ENCODE measurements at places on chromosomes 6 and 20.
A peak's percentile ranks its signal among the peaks of the same experiment; 100 is the strongest.

DNA sequence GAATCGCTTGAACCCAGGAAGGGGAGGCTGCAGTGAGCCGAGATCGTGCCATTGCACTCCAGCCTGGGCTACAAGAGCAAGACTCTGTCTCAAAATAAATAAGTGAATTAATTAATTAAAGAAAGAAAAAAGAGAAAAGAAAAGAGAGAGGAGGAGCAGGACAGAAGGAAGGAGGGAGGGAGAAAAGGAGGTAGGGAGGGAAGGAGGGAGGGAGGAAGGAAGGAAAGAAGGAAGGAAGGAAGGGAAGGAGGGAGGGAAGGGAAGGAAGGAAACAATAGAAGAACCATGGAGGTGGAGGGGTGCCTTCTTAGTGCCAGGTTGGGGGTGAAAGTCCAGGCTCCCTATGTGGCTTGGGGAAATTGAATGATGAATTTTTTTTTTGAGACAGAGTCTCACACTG lies 6.5 kb upstream of the AHCY start:
- no peak for DNase-seq

DNA sequence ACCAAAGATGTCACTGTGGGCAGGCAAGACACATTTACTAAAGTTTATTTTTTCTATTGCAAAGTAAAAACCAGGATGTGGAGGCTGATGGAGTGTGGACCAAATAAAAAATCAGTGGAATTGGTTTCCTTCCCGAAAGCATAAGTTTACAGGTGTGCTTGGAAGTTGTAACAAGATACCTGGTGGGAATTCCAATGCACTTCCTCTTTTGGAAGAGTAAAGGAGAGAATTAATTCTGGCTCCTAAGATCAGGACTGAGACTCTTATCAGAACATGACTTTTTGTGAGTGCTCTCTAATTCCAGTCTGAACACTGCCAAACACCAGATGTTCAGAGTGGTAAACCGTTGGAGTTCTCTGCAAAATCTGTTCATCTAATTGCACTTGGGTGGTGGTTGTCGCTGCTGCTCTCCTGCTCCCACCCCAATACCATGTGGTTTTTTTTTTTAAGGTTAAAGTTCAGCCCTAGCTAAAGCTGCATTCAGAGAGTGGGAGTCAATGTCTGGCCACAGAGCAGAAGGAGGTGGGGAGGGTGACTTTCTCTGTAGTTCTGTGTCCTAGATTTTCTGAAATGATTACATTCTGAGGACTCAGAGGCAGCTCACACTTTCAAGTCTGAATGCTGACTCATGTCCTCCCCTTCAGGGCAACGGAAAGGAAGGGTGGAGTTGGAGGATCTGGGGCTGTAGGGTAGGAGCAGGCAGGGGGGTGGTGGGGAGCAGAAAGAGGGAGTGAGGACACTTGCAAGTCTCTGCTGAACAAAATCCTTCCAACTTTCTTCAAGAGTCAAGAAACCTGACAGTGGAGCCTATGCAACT lies 275.8 kb upstream of the PRDM1 start:
- peak; percentile 95 for DNase-seq

DNA sequence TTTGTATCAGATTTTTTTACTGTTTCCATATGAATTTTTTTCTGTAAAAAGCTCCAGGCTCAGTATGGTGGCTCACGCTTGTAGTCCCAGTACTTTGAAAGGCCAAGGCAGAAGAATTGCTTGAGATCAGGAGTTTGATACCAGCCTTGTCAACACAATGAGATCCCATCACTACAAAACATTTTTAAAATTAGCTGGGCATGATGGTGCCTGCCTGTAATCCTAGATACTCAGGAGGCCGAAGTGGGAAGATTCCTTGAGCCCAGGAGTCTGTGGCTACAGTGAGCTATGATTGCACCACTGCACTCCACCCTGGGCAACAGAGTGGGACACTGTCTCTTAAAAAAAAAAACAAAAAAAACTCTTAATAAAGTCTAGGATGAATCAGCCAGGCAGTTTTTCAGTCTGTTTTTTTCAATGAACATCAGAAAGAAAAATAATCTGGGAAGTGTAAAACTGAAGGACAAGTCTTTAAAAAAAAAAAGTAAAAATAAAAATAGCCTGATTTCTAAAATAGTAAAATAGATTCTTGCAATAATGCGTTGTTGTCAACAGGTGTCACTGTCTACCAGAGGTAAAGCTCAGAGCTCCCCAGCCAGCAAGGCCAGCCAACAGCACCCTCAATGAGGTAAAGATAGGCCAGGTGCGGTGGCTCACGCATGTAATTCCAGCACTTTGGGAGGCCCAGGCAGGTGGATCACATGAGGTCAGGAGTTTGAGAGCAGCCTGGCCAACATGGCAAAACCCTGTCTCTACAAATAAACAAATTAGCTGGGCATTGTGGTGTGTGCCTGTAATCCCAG lies 9.3 kb upstream of the ATG5 start:
- DNase-seq, result peak; percentile 64

- DNase-seq, result peak; percentile 73
These were observed 35.9 kb downstream of the MOXD1 start for GRCh38 chr6:132365281-132365907.

DNA sequence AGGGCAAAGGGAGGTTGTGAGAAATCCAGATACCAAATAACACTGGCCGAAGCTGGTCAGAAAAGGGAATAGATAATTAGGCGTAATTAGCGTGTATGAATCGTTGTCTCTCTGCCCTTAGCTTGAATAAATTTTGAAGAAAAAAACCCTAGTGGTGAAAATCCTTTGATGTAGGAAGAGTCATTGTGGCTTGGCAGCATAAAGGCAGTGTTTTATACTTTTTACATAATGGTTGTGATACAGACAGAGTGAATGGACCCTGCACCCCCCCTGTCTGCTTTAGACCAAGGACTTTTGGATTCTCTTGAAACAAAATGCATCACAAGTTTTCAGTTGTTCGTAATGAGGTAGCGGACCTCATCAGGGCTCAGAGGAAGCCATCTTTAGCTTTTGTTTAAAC lies 126.5 kb downstream of the AFG1L start:
- DNase-seq, result no peak

GRCh38 chr20:31716818-31717477 lies 5.7 kb downstream of the BCL2L1 start:
- DNase-seq, result no peak

GRCh38 chr20:61949363-61949713 lies 116.3 kb downstream of the TAF4 start:
- DNase-seq, result no peak

GRCh38 chr20:37142708-37143107 lies 36.4 kb upstream of the RPN2 start:
- DNase-seq, result no peak

DNA sequence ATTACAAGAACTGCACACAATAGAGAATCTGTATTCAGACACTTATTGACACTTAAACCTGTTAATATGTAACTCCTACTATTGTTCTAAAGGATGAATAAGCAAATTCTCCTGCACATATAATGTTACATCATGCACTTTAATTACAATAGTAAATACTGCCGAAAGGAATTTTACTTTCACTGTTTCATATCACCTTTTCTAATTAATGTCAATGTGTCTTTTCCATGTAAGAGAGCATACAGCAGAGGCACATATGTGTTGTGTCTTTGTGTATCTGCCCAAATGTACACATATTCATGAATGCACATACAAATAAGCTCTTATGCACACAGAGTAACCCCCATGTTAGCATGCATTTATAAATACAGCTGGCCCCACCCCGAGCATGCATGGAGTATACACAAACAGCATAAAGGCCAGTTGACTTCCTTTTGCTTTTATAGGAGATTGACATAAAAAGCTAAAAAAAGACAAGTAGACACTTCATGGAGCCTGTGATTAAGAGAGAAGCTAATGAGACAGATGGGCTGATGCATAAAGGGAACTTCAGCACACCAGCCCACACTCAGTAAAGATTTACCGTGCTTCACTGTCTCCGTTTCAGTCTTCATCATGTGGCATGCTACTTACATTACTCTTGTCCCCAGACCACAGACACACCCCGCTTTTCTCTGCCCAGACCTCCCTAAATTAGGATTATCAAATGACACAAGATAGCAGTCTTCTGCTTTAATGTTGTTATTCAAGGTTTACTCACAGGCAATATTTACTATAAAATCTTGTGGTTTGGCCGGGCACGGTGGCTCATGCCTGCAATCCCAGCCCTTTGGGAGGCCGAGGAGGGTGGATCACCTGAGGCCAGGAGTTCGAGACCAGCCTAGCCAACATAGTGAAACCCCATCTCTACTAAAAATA lies 184.6 kb downstream of the ATXN1 start:
- no peak for DNase-seq

DNA sequence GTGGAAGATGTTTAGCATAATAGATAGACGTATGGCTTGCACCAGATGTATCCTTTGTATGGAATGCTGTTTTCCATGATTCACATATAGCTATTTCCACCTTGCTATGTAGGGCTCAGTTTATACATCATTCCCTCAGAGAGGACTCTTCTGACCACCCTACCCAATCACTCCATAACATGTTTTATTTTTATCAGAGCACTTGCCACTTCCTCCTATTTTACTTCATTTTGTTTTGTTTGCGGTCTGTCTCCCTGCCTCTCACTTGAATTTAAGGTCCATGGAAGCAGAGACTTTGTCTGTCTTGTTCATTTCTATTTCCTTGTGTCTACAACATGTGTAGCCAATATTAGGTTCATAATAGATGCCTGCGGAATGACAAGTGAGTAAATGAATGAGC lies 266.9 kb upstream of the CITED2 start:
- no peak for DNase-seq

- DNase-seq, result peak; percentile 24
These were observed 44.2 kb downstream of the COL11A2 start for GRCh38 chr6:33147807-33148666.

GRCh38 chr6:20740727-20741126 lies 206.5 kb downstream of the CDKAL1 start:
- DNase-seq, result no peak
